ENCODE measurements at places on chromosomes 6 and 20.

- no peak for DNase-seq
These were observed 912.1 kb downstream of the PHF3 start for GRCh38 chr6:64547594-64548268.

- DNase-seq: no peak
These were observed 9.7 kb upstream of the TBC1D7 start for GRCh38 chr6:13338038-13338437.

DNA sequence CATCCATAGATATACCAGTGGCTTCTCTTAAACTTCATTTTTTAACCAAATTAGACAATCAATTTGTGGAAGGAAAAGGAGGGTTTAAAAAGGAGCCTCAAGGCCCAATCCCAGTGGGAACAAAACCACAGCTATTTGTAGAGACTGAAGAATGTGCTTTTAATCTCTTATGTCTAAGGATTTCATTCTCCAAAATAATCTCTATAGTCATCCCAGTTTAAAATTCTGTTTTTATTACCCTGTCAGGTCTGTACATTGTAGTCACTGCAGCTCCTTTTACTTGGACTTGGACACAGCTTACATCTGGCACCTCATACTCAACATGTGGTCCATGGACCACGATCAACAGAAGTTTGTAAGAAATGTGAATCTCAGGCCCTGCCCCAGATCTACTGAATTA is 152.1 kb upstream of the STMND1 start:
- DNase-seq: no peak

GRCh38 chr6:100344761-100345160 is 120.0 kb downstream of the SIM1 start:
- DNase-seq: no peak

DNA sequence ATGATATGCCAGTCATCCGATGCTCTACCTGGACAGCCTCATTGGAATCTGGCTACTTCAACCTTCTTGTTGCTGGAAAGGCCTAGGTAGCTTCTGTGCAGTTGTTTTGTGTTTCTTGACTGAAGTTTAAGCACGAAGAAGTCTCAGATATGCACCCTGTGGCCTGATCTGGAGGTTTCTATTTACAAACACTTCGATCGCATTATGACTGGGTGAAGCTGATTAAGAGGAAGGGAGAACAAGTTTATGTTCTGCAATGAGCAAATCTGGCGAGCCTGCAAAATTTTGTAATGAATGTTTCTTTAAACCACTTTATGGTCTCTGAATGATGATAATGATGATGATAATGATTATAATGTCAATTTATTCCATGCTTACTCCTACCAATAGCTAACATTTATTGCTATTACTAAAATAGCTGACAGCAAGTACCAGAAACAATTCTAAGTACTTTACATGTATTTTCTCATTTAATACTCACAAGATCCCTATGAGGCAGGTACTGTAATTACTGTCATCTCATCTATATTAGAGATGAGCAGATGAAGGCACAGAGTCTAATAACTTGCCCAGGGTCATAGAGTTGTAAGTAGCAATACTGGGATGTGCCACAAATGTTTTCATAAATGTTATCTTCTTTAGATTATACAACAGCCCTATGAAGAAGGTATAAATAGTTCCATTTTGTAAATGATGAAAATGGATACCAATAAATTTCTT is 126.1 kb upstream of the UST start:
- DNase-seq: no peak

DNA sequence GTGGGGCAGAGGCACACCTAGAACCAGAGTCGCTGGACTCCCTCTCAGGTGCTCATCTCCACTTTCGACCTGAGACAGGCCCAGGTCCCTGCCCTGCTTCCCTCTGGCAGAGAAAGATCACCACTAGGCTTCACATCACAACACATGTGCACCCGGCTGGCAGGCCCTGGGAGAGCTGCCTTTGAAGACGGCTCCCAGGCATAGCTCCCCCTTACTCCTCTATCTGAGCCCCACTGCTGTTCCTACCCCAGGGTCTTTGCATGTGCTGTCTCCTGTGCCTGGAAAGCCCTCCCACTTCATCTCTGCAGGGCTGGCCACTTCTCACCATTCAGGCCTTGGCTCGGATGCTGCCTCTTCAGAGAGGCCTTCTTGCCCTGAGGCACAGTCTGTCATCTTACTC is 89.2 kb downstream of the NOL4L start:
- no peak for DNase-seq

DNA sequence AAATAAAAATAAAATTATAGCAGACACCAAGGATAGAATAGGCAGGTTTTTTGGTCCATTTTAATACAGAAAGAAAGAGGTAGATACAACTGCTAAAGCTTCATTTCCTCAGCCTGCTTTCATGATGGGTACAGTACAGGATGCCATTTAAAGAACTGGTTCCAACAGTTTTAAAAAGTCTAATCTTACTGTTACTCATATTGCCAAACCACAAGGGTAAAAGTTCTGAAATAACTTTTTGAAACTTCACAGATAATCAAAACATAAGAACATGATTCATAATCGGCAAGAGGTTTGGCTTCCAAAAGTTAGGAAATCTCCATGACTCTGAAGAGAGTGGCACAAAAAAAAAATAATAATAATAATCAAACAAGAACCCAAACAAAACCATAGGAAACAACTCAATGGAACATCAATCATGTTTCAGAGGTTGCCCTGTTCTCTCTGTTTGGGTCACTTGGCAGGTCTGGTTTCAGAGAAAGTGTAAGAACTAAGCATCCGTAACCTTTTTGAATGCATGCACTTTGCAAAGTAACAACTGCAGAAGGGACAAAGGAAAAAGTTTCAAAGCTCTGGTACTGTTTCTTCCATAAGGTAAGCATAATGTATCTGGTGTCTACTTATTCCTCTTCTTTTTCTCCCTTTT is 79.7 kb downstream of the SMLR1 start:
- DNase-seq: no peak
